ENCODE measurements at places on chromosomes 1 and 21.

DNA sequence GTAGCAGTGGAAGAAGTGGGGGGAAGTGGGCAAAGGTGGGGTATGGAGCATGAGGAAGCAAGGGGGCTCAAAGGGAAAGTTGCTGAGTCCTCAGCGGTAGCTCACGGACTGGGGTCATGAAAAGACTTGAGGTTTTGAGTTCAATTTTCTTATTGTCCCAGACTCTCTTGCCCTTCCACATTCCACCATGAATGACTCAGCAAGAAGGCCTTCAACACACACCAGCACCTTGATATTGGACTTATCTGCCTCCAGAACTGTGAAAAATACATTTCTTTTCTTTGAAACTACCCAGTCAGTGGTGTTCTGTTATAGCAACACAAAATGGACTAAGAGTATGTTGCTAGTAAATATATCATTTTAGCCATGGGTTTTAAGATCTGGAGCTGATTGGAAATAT lies 17.3 kb upstream of the RHBDL2 start:
- no peak for DNase-seq

DNA sequence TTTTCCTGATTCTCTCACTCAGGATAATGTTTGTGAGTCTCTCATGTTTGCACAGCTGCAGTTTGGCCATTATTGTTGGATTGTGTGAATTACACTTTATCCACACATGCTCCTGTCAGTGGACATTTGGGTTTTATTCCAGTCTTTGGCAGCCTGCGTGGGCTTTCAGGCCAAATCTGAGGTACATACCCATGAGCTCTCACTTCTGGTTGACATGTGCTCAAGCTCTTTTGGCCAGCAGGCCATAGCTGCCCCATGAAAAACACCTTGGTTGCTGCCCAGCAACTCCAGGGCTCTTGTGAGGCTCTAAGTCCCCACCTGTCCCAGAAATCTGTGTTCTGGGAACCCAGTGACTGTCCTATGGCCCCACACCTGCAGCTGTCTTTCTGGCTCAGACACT lies 124.5 kb upstream of the GALNT2 start:
- DNase-seq, result no peak

- no peak for DNase-seq
Observed at GRCh38 chr1:26981146-26981846, 12.2 kb upstream of the TRNP1 start.

DNA sequence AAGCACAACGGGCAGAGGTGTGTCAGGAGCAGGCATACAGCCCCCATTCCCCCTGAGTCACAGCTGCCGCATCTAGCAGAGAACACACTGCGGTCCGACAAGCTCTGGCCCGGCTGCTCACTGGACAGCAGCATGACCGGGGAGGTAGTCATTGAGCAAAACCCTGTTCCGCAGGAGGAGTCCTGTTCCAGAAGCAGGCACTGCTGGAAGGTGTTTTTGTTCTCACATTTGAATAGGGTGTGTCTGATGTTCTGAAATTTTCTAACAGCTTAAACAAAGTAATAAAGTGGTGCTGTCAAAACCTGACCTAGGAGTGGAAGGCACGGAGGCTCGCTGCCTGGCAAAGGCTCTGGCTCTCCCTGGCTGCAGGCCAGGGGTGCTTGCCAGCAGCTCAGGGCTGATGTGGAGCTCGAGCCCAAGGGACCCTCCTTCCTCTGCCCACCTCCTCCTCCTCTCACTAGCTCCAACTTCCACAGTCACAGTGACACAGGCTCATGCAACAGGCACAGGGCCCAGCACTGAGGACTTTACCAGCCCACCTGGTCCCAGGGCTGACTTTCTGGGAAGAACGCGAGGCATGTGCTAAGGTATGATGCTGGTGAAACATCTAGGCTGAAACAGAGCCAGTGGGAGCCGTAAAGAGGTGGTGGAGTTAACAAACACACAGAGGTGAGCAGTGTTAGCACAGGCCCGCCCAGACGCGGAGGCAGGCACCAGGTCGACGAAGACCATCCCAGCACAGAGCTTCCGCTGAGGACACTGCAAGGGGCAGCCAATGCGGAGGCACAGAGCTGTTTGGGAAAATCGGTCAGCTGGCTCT lies 118.6 kb upstream of the IFFO2 start:
- DNase-seq, result no peak

GRCh38 chr1:241142493-241142892 lies 214.5 kb downstream of the RGS7 start:
- DNase-seq, result no peak

DNA sequence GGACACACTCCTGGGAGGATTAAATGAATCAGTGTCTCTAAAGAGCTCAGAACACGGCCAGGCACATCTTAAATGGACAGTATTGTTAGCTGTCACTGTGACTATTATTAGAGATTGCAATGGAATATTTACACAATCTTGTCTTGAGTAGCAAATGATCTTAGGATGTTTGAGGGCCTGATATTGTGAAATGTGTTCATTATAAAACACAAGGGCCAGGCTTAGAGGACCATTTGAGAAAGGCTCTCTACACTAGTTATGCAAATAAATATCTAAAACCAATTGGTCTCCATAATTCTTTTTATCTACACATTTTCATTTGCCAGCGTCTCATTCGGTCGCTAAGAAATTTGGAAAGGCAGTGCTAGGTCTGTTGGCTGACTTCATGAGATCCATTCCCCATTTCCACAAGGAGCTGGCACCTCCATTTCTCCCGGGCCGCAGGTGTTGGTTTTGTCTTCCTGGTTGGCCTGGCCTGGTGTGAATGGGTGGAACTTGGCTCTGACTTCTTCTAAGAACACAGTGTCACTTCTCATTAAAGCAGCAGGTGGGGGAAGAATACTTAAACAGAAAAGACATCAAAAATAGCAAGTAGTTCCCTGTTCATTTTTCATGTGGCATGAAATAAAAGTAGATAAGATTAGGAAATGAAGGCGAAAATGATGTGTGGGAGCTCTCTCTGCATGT lies 56.0 kb upstream of the PLXNA2 start:
- DNase-seq, result no peak

- DNase-seq, result no peak
Observed at GRCh38 chr1:4064150-4064889, 164.2 kb upstream of the C1orf174 start.
